ENCODE measurements at places on chromosomes 1 and 21. TPM values are rescaled to one million over a fixed set of nuclear protein-coding genes. Genes with fewer than 3 reads are reported as not detected.

DNA sequence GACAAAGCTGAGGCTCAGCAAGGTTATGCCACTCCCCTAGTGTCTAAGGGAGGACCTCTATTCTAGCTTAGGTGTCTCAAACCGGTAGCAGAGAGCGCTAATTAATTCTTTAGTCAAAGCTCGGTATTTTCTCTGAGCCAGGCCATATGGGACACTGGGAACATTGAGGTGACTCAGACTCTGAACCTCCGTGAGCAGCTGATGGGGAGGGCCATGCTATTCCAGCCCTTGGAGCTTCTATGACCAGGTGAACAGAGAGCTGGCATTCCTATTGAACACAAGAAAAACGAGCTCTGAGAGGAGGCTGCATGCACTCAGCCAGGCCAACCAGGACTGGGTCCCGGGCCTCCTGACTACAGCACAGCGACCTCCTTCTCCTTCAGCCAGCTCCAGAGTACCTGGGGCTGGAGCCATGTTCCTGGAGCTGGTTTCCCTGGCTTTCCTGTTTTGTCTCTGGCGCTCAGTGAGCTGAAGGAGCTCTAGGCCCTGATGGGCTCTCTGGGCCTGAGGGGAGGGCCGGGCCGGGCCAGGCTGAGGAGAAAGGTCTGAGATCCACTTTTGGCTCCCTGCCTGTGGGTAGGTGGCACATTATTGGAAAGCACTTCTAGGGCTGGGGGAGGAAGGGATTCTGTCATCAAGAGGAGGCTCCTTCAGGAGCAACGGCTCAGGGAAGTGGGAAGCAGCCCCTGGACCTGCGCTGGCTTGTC is 37.0 kb downstream of the SLC9A1 start:
- DNase-seq, result no peak

DNA sequence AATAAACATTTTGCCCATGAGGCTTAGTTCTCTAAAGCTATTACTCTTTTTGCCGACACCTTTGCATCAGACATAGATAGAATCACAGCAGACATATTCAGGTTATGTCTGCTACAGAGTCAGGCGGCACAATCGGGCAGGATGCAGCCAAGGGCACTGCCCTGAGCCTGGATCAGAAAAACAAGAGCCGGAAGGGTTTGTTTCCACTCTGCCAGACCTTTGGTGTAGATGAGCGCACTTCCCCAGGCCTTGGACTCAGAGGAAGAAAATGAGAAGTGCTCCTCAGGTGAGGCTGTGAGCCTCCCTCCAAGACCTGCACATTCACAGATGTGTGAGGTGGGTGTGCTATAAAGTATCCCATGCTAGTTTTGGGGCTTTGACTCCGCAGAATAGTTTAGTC is 43.7 kb downstream of the GNG12 start:
- no peak for DNase-seq

- no peak for DNase-seq
Observed at GRCh38 chr1:90836345-90836679, 119.2 kb upstream of the BARHL2 start.

DNA sequence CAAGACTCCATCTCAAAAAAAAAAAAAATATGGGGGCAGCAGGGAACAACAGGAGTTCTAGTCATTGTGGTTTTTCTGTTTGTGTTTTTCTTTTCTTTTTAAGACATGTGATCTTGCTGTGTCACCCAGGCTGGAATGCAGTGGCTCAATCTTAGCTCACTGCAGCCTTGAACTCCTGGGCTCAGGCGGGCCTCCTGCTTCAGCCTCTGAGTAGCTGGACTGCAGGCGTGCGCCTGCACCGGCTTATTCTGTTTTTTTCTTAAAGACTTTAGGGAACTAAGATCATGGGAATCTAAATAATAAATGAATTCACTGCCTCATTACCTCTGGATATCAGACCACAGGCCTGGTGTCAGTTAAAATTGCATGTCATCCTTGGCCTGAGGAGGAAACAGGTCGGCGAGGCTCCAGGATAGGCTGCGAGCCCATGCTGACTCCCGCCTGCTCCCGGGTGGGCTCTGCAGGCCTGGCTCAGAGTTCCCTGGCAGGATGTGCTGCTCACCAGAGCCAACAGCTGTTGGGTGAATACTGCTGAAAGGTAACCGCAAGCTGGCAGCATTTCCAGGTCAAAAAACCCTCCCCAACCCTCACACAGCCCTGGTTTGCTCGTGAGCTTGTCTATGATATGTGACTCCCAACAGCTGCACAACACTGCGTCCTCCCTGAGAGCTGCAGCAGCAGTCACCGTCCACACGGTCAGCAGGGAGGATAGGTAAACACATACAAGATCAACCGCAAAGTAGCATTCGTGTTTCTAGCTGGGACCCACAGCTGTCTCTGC is 58.1 kb downstream of the SCCPDH start:
- DNase-seq, result no peak

GRCh38 chr21:28671549-28672195 is 321.0 kb downstream of the LTN1 start:
- DNase-seq, result no peak

DNA sequence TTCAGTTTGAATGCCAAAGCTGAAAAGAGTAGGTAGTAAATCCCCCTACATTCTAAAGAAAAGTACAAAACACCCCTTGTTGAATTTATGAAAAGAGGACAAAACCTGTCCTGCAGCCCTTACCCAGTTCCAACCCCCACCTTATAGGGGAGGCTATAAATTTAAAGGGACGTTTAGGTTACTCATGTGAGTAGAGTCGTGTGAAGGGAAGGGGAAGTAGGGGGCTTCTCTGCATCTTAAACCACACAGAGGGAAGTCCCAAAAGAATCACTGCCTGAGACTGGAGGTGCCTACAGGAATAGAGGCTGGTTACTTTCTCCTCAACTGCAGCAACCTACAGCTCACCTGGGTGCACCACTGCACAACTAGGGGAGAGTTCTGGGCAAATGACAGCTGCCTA is 36.7 kb upstream of the KIRREL1 start:
- DNase-seq, result no peak

- DNase-seq, result no peak
Observed at GRCh38 chr1:239537795-239538194, 151.4 kb downstream of the CHRM3 start.

DNA sequence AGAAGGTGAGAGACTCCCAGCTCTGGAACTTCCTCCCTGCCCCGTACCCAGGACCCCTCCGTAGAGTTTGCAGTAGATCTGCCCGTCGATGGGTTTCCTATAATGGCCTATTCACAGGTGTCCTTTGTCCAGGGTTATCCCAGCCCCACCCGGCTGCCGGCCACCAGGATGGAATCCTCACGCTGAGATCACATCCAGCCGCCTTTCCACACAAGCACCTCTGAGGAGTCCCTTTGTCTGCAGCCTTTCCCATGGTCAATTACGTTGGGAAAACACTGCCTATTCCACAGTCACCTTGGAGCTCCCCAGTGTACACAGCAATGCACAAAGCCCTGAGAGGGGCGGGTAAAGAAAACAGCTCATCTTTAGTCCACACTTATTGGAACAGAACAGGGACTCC is 190.0 kb upstream of the EDN2 start:
- no peak for DNase-seq

- no peak for DNase-seq
Observed at GRCh38 chr1:32250893-32251716, at the start of gene LCK. Gene LCK, plus strand, starts transcription at chr1:32251265. Its CDS starts 23,065 bp downstream, at chr1:32274330.

DNA sequence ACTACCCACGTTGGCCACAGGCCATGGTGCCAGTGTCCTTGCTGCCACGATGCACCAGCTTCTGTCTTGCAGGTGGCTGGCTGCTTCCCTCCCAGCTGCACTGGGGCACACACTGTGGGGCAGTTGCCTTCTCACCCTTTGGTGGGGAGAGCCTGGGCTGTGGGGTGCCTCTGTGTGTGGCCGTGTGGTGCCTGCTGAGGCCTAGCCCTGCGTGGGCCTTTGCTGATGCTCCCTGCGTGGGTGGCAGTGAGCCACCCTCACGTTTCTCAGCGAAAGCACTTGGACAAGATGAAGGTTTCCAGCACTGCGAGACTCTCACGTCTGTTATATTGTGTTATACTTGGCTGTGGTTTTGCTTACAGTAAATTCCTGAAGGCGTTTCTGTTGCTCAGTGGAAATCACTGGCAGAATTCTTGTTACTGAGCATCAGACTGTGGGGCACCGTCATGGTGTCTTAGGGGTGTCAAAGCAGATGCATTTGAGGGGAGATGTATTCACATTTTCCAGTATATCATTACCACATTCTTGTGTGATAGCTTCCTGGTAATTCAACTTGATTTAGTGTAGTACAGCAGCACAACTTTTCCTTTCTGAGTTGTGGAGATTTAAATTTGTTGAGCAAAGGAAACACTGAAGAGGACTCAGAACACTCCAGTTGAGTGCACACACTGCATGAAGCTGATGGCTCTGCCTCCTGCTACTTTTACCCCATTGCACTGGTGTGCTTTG is 124.7 kb downstream of the PCBP3 start:
- no peak for DNase-seq

- no peak for DNase-seq
Observed at GRCh38 chr1:147549526-147549925, 8.2 kb downstream of the BCL9 start.

DNA sequence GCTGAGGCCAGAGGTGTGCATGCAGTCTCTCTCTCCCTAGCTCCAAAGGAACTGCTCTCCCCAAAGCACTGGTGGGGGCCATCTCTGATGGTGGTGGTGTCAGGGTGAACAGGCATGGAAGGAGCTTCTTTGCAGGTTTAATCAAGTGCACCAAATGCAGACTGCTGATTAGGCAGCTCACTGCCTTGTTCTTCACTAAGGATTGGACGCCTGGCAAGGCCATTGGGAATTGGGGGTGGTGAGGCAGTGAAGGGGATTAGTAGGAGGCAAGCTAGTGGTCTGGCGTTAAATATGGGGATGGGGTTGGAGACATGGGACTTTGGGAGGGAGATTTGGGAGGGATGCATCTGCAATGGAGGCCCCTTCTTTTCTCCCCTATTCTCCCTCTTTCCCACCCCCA is 1.5 kb downstream of the CACNA1E start:
- DNase-seq, result no peak

DNA sequence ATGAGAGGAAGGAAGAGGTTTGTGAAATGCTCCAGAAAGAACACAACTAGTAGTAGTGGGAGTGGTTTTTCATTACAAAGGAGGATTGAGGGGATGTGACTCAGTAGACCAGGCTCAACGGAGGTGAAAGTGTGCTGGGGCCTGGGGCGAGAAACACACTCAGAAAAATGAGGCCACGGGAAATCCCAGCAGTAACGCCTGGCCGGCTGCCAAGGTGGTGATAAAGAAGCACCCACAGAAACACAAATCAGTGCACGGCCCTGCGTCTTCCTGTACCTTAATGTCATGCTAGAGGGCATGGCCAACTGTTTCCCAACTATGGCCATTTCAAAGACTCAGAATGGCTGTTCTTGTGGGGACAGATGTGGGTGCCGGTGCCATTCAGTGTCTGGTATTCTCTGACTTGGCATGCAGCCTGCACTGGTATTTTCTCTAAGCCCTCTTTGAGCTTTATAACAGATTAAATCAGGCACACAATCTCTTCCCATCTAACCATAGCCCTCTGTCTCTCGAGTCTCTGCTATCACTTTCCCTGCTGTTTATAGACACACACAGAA is 38.2 kb downstream of the URB2 start:
- no peak for DNase-seq

DNA sequence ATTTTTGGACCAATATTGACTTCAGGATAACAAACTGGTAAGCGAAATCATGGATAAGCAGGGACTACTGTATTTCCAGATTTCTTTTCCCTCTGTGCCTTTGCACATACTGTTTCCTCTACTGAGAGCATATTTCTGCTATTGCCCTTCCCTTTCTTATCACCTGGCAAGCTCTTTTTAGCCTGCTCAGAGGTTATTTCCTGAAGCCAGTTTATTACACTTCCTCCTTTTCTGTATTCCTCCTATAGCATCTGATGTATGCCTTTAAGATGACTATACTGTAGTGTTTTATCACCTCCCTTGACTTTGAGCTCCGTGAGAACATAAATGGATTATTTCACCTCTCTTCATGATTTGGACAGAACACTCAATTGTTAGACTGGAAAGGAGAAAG is 49.0 kb downstream of the MAGI3 start:
- no peak for DNase-seq

GRCh38 chr1:224564454-224565084 is 51.5 kb upstream of the CNIH3 start:
- no peak for DNase-seq

DNA sequence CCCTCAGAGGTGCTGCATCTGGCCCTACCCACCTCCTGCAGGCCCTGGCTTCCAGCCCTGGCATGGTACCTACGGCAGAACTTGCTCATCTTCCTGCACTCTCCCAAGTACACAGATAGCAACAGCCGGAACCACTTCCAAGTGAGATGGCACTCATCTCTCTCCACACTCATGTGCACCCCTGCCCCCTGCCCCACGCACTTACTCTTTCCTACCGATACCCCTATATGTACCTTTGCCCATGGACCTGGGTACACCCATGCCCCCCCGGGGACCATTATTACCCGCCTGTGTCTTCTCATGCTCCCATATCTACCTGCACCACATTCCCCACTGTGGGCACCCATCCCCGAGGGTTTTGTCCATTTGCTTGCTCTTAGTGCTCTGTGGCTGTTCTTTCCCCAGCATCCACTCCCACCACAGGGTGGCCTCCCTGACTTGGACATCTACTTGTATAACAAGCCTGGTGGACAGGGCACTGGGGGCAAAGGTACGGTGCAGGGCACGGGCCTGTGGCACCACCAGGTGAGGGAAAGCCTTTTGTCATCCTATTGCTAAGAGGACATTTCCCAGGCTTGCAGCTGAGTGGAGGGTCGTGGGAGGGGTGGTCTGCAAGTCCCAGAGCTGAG is 14.7 kb downstream of the HYI start:
- no peak for DNase-seq

DNA sequence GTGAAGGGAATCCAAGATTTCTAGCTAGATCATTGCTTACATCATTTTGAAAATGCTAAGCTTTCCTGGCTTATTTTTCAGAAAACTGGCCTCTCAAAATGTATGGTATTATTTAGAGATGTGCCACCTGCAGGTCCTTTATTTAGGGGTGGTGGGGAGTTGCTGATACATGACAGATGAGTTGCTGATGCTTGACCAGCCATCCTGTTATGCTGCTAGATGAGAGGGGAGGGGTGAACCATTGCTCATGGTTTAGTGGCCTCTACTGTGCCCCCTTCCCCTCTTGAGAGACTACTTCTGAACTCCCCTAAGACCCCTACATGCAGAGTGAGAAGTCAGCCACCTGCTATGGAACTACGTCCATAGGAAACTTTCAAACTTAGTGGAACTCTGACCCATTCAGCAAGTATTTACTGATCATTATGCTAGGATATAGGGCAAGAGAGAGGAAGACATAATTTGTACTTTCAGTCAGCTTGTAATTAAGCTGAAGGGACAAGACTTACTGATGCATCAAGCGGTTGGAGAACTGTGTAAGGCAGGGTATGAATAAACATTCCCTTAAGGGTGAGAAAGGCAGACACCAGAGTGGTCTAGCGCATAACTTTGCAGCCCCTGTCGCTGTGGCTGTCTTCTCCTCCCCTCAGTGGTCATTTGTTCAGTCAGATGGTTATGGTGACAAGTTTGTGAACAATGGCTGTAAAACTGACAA is 34.6 kb downstream of the SLAMF6 start:
- DNase-seq, result no peak

- DNase-seq, result no peak
Observed at GRCh38 chr1:227403535-227403934, 85.2 kb upstream of the CDC42BPA start.

The PRAMEF17 gene
- not detected for total RNA-seq

The COL24A1 gene
- total RNA-seq, result 0.20 TPM

The ELAPOR1 gene
- total RNA-seq, result 0.64 TPM

The LRRC42 gene
- 45.4 TPM for total RNA-seq

The LHX8 gene
- total RNA-seq, result not detected

The KISS1 gene
- total RNA-seq, result not detected

Data from neural crest cell (in vitro differentiated cells).